ENCODE measurements at places on chromosomes 5 and 9.
A peak's percentile ranks its signal among the peaks of the same experiment; 100 is the strongest.

GRCh38 chr5:107248066-107248695, 422.6 kb downstream of the EFNA5 start:
- peak; percentile 24 for DNase-seq

DNA sequence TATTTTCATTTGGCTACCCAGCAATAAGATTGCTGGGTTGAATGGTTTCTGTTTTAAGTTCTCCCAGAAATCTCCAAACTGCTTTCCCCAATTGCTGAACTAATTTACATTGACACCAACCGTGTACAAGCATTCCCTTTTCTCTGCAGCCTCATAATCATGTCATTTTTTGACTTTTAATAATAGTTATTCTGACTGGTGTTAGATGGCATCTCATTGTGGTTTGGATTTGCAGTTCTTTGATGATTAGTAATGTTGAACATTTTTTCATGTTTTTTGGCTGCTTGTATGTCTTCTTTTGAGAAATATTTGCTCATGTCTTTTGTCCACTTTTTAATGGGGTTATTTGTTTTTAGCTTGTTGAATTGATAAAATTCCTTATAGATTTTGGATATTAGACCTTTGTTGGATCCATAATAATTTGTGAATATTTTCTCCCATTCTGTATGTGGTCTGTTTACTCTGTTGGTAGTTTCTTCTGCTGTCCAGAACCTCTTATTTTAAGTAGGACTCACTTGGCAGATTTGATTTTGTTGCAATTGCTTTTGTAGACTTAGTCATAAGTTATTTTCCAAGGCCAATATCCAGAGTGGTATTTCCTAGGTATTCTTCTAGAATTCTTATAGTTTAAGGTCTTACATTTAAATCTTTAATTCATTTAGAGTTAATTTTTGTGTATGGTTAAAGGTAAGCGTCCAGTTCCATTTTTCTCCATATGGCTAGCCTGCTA, 793.7 kb downstream of the BRINP1 start:
- no peak for DNase-seq

DNA sequence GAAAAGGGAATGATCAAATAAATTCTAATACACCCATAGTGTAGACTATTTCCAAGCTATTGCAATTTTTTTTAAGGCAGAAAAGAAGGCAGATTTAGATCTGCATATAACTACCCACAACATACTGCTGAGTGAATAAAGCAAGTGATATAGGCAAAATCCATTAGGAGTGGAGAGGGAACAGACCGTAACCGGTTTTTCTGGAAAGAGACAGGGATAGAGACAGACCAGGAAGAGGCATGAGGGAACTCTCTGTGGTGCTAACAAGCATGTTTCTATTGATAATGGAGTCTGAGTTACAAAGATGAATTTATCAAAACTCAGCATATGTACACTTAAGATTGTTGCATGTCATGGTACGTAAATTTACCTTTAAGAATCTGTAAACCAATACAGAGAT, 14.5 kb downstream of the ZDHHC21 start:
- DNase-seq, result no peak

DNA sequence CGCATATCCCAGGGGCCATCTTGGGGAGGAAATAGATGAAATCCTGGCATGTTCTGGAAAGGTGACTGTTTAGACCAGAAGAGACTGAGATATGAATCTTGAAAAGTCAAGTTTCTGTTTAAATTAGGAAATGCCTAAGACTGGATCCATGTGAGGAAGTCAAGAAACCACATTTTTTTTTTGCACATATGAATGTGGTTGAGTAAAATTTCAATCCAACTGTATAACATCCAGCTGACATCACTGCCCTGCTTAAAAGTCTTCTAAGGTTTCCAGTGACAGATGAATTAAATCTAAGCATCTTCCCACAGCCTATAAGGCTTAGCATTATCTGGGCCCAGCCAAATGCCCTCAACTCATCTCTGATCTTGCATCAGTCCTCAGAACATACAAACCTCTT, 47.7 kb upstream of the TCERG1 start:
- no peak for DNase-seq

DNA sequence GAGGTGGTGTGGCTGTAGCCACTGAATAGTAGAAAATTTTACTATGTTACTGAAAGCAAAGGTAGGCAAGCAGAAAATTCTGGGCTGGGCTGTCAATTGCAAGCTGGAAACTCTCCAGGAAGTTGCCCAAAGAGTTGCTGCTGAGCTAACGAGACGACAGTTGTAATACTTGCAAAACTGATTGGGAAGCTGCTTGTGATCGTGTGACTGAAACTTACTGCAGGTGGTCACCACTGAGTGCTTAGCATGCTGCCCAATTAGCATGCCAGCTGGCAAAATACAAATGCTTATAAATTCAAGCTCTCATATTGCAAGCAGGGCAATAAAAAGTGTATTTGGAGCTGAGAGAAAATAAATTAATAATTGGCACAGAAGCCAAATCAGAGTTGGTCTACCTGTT, 758.5 kb upstream of the EDIL3 start:
- no peak for DNase-seq

DNA sequence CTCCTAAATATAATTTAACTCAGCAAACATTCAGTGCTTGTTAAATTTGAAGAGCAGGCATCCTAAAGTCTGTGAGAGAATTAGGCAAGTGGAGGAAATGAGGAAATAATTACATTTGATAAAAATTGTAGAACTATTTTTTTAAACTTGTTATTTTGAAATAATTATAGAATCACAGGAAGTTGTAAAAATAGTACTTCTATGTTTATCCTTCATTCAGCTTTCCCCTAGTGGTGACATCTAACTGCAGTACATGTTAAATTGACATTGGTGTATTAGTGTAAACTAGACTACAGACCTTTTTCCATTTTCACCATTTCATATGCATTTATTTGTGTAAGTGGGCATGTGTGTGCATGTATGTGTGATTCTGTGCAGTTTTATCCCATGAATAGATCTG, 51.6 kb downstream of the F2RL2 start:
- DNase-seq, result no peak
